ENCODE measurements at places on chromosomes 16 and 17.

- peak; percentile 53 for DNase-seq
These were observed 8.7 kb upstream of the TBX4 start for GRCh38 chr17:61443475-61443882.

GRCh38 chr16:59840169-59840568, 1106.1 kb upstream of the GOT2 start:
- DNase-seq = no peak

- DNase-seq = no peak
These were observed 85.6 kb upstream of the NETO2 start for GRCh38 chr16:47229053-47230050.

DNA sequence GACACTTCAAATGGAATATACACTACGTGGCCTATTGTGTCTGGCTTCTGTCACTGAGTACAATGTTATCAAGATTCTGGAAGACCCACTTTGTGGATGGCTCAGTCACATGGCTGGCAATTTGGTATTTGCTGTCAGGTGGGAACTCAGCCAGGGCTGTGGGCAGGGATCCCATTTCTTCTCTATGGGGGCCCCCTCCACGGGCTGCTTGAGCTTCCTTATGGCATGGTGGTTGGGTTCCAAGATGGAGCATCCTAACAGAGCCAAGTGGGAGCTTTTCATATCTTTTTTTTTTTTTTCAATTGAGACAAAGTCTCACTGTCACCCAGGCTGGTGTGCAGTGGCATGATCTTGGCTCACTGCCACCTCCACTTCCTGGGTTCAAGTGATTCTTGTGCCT, 18.0 kb upstream of the CEP20 start:
- no peak for DNase-seq

DNA sequence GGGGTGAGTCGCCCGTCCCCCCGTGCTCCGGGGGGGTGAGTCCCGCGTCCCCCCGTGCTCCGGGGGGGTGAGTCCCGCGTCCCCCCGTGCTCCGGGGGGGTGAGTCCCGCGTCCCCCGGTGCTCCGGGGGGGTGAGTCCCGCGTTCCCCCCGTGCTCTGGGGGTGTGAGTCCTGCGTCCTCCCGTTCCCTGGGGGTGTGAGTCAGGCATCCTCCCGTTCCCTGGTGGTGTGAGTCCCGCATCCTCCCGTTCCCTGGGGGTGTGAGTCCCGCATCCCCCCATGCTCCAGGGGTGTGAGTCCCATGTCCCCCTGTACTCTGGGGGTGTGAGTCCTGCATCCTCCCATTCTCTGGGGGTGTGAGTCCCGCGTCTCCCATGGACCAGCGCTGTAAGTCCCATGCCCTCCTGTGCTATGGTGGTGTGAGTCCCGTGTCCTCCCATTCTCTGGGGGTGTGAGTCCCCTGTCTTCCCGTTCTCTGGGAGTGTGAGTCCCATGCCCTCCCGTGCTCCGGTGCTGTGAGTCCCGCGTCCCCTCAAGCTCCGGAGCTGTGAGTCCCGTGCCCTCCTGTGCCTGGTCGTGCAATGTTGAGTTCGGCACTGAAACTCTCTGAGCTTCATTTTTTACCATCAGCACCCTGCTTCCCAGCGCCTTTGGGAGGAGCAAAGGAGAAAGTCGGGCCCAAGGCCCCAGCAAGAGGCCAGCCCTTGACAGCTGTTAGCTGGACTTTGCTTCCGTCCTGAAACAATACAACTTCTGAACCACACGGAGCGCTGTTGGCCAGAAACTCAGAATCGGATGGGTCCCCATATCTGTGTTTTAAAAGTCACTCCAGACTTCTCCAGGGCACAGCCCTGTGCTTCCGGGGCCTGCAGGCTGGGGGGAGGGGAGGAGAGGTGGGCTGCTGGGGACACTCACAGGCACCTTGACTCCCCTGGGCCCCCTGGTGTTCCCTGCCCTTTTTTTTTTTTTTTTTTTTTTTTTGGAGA, 11.5 kb upstream of the ZC3H18 start:
- DNase-seq = peak; percentile 85

DNA sequence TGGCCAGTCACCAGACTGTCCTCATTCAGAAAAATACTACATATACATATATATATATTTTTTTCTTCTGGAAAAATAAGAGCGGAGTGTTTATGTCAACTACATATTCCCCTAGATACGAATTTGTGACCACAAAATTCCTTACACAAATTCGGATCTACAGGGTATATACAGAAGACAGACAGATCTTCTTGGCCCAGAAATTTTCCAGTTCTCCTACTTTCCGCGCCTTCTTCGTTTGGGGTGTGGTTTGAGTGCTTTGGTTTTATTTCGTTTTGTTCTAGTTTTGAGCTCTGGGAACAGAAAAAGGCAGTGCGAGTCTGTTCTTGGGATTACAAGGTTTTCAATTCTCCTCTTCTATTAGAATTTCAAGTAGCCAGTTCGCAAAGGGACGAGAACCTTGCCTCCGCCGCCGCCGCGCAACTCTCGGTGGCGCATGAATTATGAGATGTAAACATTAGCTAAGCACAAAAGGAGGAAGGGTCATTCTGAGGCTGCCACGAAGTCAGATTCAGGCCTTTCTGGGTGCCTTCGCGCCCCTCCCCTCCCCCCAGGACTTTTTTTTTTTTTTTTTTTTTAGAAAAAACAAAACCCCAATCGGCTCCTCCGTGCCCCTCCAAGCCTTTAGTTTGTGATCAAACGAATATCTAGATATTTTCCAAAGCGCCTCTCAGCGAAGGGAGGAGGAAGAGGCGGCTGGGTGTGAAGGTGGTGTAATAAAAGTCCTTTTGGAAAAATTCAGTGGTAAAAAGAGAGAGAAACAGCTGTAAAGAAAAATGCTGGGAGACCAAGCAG, 1.8 kb upstream of the HOXB4 start:
- DNase-seq = no peak

DNA sequence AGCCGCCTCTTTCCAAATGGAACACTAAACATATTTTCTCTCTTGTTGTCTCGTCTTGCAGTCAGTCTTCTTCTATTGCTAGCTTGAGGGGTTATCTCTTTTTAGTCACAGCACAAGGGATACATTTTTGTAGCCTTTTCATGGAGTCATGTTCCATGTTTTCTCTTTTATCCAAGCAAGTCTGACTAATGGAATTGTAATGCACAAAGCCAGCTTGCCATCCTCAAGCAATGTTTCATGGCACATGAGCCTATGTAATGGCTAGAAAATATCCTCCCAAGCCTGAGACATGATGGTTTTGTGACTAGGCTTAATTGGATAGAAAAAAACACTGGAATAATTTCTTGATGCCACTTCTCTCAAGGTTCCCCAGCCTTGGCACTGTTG, 414.6 kb upstream of the GOT2 start:
- DNase-seq = no peak

- DNase-seq = no peak
These were observed 732 bp upstream of the RPL27 start for GRCh38 chr17:42997390-42997983.

- no peak for DNase-seq
These were observed 1.3 kb downstream of the DHX58 start for GRCh38 chr17:42111265-42111636.

DNA sequence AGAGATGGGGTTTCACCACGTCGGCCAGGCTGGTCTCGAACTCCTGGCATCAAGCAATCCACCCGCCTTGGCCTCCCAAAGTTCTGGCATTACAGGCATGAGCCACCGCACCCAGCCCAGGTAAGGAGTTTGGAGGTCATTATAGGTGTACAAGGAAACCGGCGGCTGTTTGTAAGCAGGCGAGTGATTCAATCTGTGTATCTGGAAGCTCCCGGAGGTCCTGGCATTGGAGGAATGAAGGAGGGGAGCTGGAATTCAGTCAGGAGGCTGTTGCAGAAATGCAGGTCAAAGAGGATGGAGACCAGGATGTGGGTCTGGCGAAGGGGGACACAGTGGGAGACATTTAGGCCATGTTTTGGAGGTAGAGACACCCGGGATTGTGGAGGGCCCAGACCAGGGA, 18.8 kb downstream of the CDC42EP4 start:
- DNase-seq = no peak

DNA sequence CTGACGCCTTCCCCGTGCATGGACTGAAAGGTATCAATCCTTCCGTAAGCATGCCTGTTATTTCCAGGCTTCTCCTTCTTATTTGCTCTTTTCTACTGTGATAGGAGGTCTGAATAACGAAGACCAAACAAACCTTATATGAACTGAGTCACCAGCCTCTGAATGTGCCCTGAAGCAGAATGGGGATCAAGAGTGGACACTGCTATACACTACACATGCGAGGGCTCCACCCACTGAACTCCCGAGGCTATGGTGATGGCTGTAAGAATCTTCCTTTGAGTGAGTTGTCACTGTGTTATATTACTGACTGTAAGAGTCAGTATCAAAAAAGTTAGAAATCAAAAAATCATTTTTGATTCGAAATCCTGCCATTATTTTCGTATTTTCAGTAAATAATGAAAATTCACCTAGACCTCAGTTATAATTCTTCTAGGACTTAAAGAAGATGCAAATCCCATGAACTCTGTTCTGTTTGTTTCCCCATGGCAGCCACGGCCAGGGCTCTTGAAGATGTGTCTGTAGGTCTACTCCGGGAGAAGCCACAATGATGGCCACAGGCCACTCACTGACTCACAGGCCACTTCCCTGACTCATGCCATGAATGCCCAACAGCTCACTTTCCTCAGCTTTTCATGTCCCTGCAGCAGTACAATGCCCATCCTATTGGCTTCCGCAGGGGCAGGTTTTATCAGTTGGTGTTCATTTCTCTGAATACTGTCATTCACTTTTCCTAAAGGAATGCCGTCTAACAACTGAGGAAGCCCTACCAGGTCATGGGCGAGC, 54.7 kb downstream of the ZZEF1 start:
- DNase-seq = no peak

DNA sequence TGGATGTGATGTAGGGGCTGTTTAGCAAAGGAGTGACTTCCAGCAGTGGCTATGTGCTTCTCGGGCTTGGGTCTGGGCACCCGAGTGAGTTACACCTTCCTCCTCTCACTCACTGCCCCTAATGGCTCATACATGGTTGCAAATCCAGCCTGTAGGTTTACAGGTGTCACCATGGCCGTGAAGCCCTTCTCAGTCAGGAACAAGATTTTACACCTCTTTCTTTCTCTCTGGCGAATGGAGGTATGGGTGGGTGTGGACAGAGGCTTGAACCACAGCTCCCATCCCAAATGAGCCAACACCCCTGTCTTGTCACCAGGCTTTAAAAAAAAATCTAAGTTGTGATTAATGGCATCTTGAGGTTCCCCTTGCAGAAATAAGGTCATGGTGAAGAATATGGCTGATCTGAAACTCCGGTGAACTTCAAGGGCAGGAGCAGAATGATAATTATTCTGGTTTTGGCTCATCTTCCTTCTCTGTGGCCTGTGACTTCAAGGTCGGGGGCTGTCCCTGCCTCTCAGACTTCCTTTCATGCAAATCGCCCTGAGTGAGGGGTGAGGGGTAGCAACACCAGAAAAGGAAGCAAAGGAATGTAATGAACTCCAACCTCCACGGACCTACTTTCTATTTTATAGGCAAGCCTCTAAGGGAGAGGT, 331.2 kb downstream of the MAF start:
- no peak for DNase-seq

DNA sequence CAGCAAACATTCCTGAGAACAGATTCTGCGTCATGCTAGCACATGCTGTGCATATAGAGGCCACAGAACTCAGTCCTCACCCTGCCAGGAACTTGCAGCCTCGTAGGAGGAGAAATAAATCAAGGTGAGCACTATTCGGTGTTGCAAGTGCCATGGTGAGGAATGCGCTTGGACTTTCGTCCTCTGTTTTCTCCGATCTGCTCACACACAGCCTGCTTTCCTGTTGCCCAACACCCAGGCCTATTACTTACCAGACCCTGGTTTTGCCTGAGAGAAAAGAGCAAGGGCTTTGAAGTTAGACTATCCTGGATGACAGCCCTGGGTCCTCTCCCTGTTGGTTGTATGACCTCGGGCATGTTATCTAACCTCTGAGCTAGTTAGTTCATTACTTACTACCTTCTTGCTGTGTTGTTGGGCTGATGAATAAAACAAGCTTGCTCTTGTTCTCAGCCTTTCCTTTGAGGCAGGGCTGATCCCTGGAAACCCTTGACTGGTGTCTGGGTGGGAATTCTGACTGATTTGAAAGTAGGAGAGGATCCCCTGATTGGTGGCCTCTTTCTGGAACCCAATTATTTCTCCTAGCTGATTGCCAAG, 2.9 kb downstream of the ACSF2 start:
- DNase-seq = no peak

GRCh38 chr17:8847891-8848290, 19.6 kb downstream of the PIK3R6 start:
- no peak for DNase-seq

DNA sequence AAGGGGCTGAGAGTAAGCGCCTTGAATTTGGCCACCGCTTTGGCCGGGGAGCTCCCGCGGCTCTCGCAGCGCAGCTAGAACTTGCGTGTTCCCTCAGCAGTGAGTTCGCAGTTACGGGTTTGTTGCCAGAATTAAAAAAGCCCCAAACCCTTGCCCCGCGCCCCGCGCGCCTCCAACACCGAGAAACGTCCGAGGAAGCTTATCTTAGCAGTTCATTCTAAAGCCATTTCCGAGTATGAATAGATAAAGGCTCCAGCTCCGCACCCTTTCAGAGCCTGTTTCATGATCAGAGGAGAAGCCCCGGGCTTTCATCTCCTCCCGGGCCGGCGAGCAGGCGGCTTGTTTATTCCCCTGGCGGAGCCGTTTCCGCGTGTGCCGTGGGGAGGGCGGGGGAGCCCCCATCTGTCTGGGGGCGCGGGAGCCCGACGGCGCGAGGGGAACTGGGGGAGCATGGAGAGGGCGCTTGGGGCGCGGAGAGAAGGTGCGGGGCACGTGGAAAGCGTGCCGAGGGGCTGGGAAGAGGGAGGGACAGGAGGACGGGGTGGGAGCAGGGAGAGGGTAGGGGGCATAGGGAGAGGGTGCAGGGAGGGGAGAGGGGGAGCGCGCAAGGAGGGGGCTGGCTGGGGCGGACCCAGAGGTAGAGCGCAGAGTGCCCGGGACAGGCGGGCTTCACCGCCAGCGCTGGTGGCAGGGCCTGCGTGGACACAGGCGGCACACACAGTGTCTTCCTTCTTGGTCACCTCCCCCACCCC, 9.9 kb downstream of the TBX4 start:
- peak; percentile 52 for DNase-seq

Measured in GM23338 (cell line).